Activated CD4-positive, alpha-beta memory T cell treated with anti-CD3 and anti-CD28 coated beads for 36 hours (primary cell): ENCODE measurements at places on chromosomes 1 and 21.

DNA sequence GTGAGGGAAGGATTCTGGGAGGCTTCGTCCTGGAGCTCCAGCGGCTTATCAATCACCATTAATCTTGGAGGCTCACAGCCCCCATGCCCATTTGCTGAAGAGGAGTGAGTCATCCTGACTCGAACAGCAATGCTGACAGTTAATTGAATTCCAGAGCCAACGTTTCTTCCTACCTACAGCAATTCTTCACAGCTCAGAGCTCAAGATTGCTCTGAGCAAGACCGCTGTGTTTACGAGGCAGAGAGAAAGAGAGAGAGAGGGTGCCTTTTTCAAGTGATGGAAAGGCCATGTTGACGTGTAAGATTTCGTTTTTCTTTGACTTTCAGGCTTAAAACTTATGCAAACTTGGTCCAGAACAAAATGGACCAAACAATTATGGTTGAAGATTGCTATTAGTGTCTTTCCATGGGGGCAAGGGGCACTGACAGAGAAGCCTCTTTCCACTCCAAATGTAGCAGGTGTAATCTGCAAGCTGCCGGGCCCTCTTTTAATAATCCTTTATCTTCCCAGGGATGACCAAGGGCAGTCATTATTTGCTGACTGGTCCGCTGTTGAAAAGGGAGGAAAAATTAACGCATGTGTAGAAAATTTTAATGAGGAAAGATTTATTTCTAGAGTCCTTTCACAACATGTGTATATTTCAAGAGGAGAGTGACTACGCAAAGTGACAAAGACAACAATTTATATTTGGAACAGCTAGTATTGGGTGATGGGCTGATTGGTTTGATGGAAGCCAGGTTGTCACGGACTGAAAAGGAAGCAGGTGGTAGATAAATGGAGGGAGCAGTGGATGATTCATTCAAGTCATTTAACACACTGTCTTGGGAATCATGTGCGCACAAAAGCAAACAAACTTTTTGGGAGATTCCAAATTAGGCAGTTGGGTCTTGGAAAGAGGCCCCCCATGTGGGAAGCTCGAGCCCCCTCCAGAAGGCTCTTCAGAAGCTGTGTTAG lies 136.1 kb upstream of the IRF2BP2 start:
- DNase-seq = no peak

GRCh38 chr1:240404286-240404685 lies 207.7 kb downstream of the GREM2 start:
- no peak for DNase-seq

- DNase-seq = no peak
Observed at GRCh38 chr1:193157360-193157759, 29.1 kb downstream of the B3GALT2 start.

GRCh38 chr1:167996266-167996665 lies 59.4 kb upstream of the MPC2 start:
- no peak for DNase-seq
